ENCODE measurements at places on chromosomes 5 and 9.

DNA sequence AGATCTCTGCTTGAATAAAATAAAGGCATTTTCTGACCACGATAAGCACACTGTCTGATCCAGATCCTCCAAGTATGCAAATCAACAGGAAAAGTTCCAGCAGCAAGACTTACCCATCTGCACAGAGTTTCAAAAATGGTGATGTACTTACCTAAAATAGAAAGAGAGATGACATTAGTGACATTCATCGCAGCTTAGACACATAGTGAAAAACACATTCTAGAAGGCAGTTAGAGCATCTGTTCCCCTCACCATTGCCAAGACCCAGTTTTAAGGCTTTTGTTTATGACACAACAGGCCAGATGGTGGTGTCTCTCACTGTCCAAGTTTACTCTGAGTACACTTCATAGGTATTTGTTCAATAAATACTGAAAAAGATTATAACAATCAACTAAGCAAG is 207.7 kb downstream of the PDE4D start:
- DNase-seq, result no peak

- no peak for DNase-seq
Observed at GRCh38 chr5:107359033-107359915, 311.5 kb downstream of the EFNA5 start.

GRCh38 chr5:115398719-115399118 is 102.3 kb upstream of the CCDC112 start:
- no peak for DNase-seq

DNA sequence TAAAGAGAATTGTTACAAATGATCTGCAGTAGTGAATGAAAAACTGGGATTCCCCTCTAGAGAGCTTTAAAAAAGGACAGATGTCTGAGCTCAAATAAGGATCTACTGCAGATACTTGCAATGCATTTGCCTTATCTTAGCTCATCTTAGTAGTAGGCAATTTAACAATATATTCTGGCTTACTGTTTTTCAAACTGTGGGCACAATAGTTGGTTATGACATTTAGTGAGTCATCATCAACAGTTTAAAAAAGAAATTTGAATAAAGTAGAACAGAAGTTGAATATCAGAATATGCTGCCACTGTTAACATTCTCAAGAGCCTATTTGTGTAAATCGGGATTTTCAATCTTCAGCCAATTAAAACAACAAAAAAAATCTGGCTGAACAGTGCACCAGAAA is 6.7 kb upstream of the CAST start:
- no peak for DNase-seq

GRCh38 chr5:180333661-180334060 is 19.5 kb downstream of the GFPT2 start:
- no peak for DNase-seq

DNA sequence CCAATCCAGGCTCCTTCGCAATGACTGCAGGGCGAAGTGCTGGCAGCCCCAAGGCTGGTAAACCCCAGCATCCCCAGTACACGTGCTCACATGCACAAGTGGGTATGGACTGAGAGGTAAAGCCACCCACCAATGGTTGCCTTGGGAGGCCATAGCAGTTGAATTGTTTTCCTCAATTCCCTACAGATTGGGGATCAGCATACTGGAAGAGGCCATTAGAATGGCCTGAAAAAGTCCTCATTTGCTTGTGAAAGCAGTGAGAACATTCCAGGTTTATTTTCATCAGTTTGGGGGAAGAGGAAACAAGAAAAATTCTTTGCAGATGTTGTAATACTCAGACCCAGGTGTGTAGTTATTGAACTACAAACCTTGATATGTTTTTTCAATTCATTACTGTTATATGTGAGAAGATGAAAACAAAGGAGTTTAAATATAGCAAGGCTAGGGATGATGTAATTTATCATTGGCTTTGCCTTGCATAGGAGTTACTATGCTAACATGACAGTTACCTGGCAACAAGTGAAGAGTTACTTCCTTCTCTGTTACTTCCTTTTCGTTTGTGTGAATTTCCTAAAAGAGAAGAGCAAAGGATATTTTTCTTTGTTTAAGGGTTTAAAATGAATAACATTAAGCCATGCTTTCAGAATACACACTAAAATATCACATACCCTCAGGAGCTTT is 36.4 kb downstream of the MTMR12 start:
- DNase-seq, result no peak

- no peak for DNase-seq
Observed at GRCh38 chr5:59553992-59554391, 339.5 kb downstream of the PDE4D start.

DNA sequence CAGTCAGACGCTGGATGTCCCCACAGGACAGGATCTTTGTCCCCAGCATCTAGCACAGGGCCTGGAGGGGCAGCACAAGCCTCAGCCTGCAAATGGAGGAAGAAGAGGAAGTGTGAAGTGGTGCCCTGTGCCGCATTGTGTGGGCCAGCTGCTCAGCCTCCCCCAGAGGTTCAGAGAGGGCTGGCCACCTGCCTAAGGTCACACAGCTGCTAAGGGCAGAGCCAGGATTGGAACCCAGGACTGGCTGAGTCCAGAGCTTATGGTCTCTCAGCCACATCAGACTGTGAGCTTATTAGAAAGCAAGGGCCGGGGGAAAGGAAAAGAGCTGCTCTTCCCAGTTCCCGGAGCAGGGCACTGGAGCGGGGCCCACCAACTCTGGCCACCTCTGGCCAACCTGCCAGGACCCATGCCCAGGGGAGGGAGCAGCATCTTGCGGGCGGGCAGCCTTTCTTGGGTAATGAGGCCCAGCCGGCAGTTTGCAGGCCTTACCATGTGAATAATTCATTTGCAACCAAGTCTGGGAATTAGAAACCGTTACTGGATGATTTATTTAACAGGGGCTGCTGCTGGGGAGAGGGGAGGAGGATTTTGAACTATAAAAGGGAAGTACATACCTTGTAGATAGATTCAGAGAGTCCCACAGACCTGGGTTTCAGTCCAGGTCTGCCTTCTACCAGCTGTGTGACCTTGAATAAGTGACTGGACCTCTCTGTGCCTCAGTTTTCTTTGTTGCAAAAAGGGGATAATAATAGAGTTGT is 11.6 kb upstream of the CRB2 start:
- no peak for DNase-seq

All from C1 segment of cervical spinal cord (tissue), 14 donors.